ENCODE measurements at places on chromosomes 5 and 9. TPM values are rescaled to one million over a fixed set of nuclear protein-coding genes. Genes with fewer than 3 reads are reported as not detected.

DNA sequence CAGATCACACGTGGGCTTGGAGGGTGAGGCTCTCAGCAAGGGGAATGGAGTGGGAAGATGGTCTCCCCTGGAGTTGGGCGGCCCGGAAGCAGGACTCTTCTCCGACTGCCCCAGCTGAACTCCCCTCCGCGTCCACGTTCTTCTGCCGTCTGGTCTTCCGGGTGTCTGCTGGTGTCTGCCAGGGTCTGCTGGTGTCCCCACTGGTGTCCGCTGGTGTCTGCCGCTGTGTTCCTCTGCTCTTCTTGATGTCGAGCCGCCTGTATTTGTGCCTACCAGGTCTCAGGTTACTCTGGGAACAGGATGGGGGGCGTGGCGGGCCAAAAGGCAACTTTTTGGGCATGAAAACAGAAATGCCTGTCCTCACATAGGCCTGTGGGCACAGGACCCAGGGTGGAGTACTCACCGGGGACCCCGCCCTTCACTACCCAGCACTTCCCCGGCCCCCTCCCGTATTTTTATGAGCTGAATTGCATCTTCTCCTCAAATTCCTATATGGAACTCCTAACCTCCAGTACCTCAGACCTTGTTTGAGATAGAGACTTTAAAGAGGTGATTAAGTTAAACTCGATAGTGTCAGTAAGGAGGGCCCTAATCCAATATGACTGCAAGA lies 675.4 kb downstream of the SEMA5A start:
- H3K4me1 ChIP-seq = no peaks in the 10 kb centered on the region
- H3K27ac ChIP-seq = no peak overlapping the region
- no peak for DNase-seq

DNA sequence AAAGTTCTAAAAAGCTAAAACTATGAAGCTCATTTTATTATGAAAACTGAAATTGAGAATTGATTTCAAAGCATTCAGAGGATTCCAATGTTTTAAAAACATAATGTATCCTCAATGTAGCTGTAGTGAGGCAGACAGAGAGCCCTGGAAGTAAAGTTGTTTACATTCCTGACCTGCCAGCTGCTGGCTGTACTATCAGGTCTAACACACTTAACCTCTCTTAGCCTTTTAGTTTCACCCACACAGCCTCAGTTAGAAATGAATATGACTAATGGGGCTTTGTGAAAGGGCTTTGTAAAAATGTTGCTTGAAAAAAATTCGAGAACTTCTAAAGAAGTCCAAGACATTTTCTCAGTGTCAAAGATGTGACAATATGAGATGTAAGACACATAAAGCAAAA lies 122.6 kb downstream of the FBXL17 start:
- no peak overlapping the region for H3K27ac ChIP-seq
- no peak overlapping the region for H3K4me3 ChIP-seq
- no peak for DNase-seq
- no peaks in the 10 kb centered on the region for H3K36me3 ChIP-seq
- no peaks in the 10 kb centered on the region for H3K27me3 ChIP-seq

DNA sequence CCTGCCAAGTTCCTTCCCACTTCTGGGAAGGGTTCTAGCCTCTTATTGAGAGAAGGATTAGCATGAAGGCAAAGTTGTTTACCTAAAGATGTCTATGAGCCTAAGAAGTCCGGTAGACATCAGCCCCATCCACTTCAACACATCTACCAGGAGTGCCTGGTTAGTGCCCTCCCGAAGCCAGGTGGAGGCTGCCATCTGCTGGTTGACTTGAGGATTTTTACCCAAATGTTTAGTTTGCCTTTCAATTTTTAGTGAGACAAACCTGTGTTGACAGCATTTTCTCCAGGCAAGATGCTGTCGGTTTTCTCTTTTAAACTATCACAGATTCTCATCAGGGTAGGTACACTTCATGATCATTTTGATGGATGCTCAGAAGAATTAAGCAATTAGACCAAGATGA lies 83.6 kb upstream of the TNFSF8 start:
- DNase-seq = peak; percentile 57
- no peak overlapping the region for H3K27ac ChIP-seq
- no peaks in the 10 kb centered on the region for H3K27me3 ChIP-seq
- peaks cover 9% of the 10 kb centered on the region for H3K4me1 ChIP-seq

- H3K27ac ChIP-seq = no peak overlapping the region
- DNase-seq = no peak
- no peak overlapping the region for H3K4me3 ChIP-seq
- no peaks in the 10 kb centered on the region for H3K36me3 ChIP-seq
Observed at GRCh38 chr5:154628685-154629084, 126.5 kb upstream of the LARP1 start.

Gene TYRP1
- total RNA-seq = 1.2 TPM

Gene TXNDC8
- not detected for total RNA-seq

Gene PFN3
- total RNA-seq = not detected
